NCI-H774 (cell line): ENCODE measurements at places on chromosomes 11 and 22.

DNA sequence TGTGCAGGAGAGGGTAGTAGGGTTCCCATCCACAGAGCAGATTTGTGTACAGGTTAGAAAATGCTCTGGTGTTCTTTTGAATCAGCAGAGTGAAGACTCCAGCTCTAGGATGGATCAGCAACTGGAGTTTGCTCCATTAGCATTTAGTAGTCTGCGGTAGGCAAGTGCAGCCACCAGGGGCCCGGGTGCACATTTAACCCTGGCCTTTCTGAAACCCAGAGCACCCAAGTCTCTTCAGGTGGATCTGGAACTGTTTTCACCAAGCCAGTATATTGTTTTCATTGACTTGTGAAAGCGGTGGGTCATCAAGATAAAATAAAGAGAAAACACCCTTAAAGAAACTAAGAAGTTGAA is 100.8 kb upstream of the CLPB start:
- no peak for DNase-seq

DNA sequence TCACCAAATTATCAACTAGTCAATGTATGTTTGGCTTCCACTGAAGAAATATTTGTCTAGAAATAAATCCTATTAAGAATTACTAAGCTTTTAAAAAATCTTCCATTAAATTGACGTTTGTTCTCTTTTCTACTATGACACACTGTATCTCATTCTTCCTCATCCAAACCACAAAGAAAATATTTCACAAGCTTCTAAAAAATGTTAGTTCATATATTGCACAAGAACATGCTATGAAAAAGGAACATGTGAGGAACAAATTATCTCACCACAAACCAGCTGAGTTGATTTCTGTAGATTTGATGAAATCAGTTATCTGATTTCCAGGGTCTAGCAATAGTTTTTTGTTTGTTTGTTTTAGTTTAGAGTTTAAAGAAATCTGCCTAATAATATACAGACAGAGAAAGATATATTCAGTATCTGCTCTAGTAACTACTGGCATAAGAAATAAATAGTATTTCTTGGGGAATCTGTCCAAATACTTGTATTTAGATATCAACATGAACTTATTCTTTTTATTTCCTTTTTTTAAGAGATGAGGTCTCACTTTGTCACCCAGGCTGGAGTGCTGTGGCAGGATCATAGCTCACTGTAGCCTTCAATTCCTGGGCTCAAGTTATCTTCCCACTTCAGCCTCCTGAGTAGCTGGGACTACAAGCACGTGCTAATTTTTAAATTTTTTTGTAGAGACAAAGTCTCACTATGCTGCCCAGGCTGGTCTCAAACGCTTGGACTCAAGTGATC is 161.7 kb downstream of the ATG16L2 start:
- no peak for DNase-seq

GRCh38 chr11:64204080-64204440 is 2.5 kb upstream of the FERMT3 start:
- DNase-seq, result no peak

DNA sequence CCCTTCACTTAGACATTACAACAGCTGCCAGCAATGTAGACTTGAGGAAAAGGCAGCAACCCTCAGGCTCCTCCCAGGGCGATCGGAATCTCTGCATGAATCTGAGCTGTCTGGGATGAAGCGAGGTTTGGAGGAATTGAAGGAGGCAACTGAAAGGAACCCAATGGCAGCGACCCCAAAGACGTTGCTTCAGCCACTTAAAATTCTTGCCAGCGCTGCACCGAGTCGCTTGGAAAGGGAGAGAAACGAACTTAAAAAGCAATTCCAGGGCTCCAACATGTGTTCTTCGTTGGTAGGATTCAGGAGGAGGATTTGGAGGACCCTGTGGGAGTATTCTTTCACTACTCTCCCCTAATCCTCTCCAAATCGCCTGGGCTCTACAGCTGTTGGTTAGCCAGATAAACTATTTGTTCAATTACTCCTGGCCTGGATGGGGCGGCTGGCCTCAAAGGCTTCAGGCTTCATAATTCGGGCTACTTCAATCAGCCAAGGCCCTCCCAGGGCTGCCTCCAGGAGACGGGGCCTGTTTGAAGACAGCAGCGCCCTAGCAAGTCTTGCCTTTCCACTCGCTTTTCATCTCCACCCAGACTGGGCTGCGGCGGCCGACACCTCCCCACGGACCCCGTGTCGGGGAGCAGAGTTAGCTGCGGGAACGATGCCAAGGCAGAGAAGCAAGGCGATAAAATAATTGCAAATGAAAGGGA is 72.4 kb upstream of the TMEM45B start:
- DNase-seq, result no peak

GRCh38 chr11:65987336-65987735 is 14.6 kb downstream of the EIF1AD start:
- DNase-seq, result no peak

- no peak for DNase-seq
Measured at GRCh38 chr11:10725114-10725906, 25.7 kb upstream of the CTR9 start.

- DNase-seq, result no peak
Measured at GRCh38 chr22:35354068-35354467, 26.8 kb upstream of the HMOX1 start.

DNA sequence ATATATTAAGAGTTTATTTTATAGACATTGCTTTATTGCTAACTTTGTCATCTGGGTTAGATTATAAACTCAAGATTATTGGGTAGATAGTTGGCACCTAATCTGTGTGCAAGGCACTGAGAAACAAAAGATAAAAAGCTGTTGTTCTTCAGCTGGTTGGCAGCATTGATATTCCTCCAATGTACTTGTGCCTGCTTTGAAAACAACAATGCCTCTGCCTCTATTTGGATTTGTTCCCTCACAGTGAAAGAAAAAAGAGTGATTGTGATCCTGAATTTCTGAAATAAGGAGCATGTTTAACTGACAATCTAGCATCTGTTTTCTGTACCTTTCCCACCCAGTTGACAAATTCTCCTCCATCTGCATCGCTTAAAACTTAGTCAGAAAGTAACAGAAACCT is 98.3 kb downstream of the TYR start:
- DNase-seq, result no peak

DNA sequence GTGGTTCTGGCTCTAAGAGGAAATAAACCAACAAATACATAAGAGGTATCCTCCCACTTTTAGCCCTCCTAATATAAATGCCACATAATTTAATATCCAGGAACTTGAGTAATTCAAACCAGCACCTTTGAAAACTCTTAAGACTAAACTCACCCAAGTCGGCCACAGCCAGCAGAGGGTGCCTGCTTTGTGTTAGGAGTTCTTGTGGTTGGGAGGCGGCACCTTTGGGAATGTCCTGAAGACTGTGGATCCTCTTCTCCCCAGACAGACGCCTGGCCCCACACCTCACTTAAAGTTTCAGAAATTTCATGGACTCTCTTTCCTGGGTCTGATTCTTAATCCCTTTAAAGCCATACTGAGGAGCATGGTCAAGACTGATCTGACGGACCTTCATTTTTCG is 169.0 kb downstream of the TBC1D22A start:
- DNase-seq, result no peak

GRCh38 chr22:25051073-25051472 is 98.6 kb downstream of the KIAA1671 start:
- no peak for DNase-seq
